T follicular helper cell (primary cell): ENCODE measurements at places on chromosomes 1 and 21.

DNA sequence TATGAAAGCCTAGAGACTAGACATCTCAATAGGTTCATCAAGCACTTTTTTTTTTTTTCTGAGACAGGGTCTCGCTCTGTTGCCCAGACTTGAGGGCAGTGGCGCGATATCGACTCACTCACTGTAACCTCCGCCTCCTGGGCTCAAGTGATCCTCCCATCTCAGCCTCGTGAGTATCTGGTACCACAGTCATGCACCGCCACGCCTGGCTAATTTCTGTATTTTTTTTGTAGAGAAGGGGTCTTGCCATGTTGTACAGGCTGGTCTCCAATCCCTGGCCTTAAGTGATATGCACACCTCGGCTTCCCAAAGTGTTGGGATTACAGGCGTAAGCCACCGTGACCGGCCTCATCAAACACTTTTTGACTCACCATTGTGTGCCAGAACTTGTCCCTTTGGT, 613 bp upstream of the GPATCH4 start:
- DNase-seq: no peak

DNA sequence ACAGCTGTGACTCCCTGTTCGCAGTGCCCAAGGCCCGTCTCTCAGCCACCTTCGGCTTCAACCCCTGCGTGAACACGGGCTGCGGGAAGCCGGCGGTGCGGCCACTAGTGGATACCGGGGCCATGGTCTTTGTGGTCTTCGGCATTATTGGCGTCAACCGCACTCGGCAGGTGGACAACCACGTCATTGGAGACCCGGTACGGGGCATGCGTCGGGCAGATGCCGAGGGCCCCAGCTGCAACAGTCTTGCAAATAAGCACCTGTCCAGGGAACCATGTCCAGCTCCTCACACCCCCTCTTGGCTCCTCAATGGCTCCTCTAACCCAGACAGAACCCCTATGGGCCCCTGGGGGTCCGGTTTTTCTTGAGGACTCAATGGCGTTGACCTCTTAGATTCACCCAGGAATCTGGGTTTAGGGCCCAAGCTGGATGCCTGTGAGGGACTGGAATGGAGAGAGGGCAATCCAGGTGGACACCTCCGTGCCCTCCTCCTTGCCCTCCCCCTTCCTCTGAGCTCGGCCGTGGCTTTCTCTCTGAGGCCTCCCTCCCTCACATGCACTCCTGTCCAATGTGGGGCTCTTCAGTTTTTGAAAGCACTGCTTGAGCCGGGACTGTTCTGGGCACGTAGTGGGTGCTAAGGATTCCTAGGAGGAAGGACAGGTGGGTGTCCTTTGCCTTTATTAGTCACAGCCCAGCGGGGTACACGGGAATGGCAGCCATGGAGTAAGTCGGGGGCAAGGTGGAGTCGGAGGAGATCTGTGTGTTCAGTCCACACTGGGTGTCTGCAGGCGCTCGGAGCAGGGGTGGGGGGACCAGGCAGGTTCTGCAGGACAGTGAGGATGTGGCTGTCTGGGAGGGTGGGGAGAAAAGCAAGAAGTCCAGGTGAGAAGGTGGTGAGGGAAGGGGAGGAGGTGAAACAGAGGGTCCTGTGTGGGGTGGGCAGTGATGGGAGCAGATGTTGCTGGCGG, 51.1 kb downstream of the DISP3 start:
- DNase-seq: no peak

DNA sequence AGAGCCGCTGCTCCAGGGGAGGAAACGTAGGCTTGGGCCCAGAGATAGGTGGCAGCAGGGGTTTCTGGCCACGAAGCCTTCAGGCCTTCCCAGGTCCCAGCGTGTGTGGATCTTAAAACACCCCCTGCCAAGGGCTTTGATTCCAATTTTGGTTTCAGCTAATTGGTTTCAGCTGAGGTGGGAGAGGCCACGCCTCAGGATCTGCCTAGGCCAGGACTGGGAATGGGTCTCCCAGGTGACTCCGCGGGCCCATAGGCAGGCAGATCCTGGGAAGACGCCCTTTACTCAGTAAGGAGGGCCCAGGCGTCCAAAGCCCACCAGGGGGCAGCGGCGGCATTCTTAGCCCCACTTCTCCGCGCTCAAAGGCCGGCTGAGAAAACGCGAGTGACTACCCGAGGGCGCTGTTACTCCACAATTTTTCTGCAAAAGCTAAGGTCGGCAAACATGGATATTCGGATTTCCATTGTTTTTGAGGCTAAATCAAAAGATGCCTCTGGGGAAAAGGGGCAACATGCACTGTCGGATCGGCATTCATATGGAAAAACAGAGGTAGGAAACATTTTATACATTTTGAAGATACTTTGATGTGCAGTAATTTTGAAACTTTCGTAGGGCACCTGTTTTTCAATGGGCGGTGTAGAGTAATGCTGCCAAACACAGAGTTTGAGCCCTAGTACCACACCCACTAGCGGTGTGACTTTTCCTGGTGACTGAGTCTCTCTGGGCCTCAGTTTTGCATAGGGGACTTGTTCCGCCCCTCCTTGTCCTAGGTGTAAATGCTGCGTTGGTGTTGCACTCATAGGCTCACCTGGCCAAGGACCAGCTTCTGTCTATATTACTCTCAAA, 31.8 kb upstream of the BCL10 start:
- DNase-seq: peak; percentile 39

DNA sequence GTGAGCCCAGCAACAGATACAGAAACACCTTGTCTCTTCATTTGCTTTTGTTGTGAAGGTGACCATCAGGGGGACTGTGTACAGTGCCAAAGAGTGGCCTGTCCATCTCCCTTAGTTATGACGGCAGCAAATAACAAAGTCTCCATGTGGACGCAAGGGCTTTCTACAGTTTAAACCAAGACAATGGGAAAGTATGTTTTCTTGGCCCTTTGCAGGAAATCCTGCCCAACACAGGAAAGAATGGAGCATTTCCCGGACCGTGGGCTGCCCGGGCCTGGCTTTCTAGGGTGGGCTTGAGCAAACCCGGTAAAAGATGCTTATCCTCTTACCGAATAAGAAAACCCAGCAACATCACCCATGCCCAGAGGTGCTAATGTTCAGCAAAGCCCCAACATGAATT, 87.3 kb downstream of the ZBTB18 start:
- no peak for DNase-seq

GRCh38 chr1:184627007-184627341, 127.7 kb downstream of the EDEM3 start:
- no peak for DNase-seq

DNA sequence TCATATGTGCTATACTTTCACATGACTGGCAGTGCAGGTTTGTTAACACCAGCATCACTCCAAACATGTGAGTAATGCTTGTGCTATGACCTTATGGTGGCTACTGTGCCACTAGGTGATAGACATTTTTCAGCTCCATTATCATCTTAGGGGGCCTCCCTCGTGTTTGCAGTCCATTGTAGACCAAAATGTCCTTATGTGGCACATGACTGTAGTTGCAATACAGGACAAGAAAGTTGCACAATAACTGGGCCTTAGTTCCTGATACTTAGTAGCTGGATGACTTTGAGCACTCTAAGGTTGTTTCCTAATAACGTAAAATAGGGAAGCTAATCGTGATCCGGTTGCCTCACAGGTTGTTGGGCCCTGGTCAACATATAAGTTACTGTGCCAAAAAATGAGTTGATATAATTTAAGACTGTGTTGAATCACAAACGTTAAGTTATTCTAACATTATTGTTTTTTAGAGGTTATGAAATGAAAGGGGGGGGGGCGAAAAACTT, 511 bp upstream of the SNX27 start:
- no peak for DNase-seq

DNA sequence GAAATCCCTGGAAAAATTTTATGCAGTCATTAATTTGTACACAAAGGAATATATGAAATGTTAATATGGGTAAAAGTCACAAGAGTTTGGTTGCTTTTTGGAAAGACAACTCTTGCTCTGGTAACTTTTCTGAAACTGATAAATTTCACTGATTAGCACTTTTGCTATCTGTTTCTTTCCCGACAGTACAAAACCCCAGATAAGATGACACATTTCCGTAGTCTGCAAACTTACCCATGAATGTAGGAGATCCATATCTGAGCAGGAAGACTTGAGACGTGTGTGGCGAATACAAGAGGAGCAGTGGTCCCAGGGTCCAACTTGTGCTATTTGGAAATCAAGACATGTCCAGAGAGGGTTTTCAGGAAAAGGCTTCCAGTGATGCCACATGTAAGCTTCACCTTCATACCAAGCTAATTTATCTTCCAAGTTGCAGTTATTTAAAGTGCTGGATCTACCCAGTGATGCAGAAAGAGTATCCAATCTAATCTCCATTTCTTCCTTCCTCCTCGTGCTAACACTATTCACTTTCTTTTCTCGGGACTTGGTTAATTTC, 35.9 kb upstream of the SAMSN1 start:
- DNase-seq: no peak

GRCh38 chr1:18951416-18951815, 5.1 kb downstream of the IFFO2 start:
- no peak for DNase-seq
